ENCODE measurements at places on chromosomes 1 and 21.

- DNase-seq: no peak
Observed at GRCh38 chr1:100433563-100433962, 81.3 kb downstream of the CDC14A start.

DNA sequence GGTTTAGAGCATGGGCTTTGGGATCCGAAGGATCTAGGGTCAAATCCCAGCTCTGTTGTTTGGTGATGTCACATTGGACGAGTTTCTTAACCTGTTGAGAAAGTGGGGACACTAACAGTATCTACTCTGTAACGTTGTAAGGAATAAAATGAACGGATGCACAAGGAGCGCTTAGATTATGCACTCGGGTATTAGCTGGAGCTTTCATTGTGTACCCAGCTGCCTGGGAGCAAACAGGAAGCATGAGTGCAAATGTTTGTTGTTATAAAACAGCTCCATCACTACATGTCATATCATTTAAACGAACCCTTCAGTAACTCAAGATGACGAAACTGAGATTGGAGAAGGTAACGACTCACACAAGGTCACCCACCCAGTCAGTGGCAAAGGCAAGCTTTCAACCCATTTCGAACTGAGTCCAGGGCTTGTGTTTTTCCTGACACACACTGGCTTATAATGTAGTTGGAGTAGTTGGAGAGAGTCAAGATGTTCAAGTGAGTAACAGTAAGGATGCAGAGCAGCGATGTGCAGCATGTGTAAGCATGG, 16.2 kb upstream of the SLC6A17 start:
- DNase-seq: no peak

DNA sequence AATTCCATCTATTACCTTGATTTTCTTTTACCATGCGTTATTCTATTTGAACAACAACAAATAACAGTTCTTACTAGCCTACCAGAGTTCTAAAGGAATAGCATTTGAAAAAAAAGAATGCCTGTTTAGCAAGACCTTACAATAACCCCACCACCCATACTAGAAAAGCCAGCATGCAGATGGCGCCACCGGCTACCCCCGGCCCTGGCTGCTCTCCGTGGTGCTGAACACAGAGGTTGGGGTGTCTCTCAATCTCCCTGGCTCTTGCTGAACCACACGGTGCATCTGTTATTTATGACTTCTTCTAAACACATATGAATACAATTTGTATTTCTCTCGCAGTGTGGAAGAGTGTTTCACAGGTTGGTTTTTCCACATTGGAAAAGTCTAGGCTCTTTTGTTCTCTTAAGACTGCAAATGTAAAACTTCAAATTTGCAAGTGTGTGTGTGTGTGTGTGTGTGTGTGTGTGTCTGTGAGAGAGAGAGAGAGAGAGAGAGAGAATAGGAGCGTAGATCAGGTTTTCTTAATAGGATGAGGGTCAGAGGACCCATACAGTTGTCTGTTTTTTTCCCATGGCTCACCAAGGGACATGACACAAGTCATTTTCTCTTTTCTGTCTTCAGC, 13.6 kb downstream of the GRIK3 start:
- DNase-seq: no peak

- no peak for DNase-seq
Observed at GRCh38 chr1:19630720-19631395, 13.3 kb upstream of the NBL1 start.

DNA sequence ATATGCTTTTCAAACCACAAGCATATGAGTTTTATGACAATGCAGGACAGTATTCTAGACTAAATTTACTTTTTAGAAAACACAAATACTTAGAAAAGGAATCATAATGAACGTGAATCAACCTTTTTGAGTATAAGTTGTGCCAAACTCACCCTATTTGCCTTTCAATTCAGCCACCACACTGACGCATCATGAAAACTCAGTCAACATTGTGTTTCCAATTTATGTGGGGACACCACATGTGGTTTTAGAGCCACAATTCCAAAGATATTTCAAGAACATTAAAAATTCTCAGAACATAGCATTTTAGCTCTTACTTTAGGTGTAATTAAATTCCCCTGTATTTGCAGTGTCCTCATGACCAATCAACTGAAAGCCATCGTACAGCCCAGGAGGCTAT, 118.8 kb downstream of the PTBP2 start:
- no peak for DNase-seq

GRCh38 chr1:233675446-233675845, 61.5 kb downstream of the KCNK1 start:
- no peak for DNase-seq

DNA sequence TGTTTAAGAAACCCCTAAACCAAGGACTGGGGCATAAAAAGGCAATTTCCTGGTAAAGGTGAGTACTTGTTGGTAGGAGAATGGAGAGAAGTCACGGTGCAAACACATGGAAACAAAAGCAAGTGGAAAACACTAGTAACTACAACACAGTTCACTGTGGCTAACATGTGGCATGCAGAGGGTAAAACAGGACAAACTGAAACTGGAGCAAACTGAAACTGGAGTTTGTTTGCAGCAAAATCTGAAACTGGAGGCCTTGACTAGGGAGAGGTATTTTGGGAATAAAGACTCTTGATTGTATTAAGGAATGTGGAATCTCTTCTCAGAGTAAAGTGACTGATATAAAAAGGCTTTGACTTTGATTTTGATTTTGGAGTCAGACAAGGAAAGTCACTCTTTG, 376.3 kb upstream of the PRMT6 start:
- no peak for DNase-seq

DNA sequence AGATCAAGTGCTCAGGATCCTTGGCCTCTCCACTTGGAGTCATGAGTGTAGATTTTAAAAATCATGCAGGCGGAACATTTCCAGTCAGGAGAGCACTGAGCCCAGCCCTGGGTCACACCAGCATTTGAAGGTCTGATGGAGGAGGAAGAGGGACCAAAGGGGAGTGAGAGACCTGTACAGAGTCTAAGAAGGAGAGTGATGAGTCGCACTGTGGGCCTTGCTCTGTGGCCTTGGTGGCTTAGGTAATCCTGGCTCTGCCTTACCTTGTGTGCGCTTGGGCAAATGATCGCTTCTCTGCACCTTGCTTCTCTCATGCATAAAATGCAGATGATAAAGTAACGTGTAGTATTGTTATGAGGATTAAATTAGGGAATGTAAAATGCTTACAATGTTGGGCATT, 225.3 kb downstream of the SDCCAG8 start:
- DNase-seq: no peak

DNA sequence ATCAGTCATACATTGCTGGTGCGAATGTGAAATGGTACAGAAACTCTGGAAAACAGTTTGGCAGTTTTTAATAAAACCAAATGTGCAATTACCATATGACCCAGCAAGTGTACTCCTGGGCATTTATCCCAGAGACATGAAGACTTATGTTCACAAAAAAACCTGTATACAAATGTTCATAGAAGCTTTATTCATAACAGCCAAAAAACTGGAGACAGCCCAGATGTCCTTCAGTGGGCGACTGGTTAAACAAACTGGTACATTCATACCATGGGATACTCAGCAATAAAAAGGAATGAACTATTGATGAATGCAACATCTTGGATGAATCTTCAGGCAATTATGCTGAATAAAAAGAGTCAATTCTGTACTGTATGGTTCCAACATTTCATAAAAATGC, 97.8 kb downstream of the DTL start:
- no peak for DNase-seq

DNA sequence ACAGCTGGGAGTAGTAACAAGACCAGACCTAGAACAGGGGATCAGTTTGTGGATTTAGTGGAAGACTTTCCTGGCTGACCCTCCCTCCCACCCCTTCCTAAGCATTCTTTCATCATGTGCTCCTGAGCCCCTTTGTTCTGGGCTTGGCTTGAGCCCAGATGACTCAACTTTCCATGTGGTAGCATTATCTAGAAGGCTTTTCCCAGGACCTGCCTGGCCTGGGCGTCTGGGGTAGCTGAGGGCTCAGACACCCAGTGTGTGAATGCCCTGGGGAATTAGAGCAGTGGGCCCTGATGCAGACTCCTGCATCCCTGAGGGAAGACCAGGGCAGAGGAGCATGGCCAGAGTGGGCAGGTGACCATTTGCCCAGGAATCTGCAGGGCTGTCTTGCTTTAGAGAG, 44.1 kb upstream of the TSPAN2 start:
- DNase-seq: no peak

GRCh38 chr1:201060586-201060985, 37.1 kb upstream of the KIF21B start:
- no peak for DNase-seq

- no peak for DNase-seq
Observed at GRCh38 chr21:16370186-16370585, 640.4 kb downstream of the USP25 start.

DNA sequence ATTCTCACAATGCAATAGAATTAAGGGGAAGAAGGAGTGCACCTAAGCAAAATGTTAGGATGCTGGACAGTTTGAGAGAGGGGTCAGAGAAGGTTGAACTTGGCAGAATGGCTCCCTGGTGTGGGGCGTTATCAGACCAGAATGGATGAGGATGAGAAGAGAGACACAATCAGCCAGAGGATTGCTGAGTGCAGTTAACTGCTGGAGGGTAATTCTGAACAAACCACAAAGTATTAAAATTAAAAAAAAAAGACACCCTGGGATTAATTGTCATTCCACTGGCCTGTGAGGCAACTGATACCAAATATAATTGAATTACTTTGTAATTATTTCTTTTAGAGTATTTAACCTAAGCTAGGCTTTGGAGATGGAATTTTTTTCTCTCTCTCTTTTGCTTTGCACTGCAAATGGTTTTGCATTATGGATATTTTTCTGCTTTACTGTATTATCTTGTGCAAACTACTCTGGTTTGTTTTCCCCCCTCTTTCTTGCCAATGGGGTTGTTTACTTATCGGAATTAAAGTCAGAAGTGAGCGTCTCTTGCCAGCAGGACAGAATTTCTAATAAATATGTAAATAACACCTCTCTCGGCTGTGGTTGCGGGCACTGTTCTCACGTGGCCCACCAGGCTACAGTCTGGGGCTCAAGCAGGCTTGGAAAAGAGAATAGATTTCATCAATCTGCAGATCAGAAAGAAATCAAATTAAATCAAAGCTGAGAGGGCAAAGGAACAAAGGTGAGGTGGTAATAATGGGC, 572.9 kb upstream of the CAMK1G start:
- DNase-seq: no peak

DNA sequence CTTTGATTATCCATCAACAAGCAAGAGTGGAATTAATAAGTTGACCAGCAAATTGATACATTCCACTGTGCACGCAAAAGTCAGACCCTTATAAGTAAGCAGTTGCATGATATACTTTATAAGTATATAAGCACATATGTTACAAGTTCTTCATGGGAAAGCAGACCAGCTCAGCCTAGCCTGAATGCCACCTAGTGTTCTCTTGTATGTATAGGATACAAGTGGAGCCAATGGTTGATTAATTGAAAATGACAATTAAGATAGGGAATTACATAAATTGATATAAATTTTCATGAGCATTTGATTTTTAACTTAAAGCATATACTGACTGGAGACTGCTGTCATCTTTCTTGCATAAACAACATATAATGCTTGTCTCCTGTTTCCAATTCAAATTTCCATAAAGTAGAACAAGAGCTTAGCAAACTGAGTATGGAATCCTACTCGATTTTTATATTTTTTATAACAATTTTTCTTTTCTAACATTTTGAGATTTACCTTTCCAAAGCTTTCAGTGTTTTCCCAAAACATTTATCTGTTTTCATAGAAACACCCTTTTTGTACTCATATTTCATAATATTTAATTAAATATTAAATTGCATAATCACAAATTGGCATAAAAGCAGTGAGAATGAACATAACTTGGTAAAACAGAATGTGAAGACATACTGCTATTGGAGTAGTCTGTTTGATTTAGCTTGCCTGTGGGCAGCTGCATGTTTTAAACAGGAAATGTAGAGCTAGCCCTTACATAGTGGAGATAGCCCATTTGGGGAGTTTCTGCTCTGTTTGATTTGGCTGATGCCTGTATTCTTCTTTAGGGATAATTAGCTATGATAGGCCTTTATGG, 62.8 kb downstream of the MAGI3 start:
- no peak for DNase-seq

DNA sequence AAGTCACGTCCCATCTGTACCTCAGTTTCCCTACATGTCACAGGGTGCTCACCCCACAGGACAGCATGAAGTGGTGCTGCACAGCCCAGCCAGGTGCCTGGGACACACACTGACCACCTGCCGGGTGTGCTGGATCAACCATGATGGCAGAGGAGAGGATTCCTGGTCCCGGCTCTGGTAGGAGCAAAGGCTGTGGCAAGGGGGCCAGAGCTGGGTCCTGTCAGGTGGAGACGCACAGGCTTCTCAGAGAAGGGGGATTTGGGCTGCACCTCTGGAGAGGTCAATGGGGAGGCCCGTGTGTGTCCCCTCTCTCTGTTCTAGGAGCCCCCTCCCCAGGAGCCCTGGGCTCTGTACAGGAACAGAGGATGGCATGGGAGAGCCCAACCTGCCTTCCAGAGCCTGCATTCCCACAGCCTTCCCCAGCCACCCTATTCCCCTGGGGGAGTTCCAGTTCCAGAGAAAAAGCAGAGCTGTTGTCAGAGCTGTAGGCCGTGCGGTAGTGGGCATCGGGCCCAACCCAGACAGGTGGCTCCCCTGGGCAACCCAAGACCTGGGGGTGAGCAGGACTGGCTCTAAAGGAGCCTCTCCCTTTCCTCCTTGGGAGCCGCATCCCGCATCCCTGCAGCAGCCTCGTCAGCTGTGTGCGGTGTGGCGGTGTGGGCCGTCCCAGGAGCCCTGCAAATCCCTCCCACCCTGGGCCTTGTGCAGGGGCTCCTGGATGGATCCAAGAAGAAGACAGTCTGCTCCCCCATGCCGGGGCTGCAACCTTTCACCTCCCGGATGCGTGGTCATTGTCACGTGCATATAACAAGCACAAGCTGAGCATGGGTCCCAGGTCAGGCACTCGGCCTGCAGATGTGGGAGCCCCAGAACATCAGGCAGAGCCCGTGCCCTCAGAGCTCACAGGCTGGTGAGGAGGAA, 2.9 kb upstream of the TFF3 start:
- no peak for DNase-seq

DNA sequence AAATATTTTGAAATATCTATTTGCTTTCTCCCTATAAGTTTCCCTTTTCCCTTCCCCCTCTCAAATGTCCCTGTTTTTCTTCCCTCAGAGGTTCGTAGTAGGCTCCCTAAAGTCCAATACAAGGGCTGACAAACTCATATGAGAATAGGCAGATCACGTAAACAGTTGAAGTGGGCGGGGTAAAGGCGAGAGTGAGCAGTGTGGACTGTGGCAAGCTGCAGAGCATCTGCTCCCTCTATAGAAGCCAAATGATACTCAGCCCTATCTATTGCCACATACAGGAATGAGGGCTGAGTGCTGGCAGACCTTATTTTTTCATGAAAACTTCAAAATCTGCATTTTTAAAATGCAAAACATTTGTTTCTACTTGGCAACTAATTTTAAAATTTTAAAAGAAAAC, 26.3 kb downstream of the PRDX6 start:
- no peak for DNase-seq

GRCh38 chr1:53535846-53536245, 76.6 kb downstream of the DMRTB1 start:
- DNase-seq: no peak

DNA sequence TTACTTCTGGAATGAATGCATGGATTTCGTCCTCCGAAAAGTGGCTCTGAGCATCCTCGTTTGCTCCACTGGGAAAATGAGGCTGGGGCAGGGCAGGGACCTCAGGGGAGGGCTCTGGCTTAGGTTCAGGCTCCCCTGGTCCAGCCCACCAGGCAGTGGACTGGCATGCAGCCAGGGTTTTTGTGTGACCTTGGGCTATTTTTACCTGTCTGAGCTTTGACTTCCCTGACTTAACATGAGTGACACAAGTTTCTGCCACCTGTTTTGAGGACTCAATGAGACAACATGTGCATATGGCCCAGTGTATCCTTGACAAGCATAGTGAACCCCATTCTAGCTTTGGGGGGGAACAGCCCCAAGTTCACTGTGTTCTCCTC, 32.6 kb upstream of the EDN2 start:
- DNase-seq: no peak
